ENCODE measurements at places on chromosomes 13 and 19.

- no peak for DNase-seq
Measured at GRCh38 chr13:67806796-67807195, 576.7 kb upstream of the PCDH9 start.

DNA sequence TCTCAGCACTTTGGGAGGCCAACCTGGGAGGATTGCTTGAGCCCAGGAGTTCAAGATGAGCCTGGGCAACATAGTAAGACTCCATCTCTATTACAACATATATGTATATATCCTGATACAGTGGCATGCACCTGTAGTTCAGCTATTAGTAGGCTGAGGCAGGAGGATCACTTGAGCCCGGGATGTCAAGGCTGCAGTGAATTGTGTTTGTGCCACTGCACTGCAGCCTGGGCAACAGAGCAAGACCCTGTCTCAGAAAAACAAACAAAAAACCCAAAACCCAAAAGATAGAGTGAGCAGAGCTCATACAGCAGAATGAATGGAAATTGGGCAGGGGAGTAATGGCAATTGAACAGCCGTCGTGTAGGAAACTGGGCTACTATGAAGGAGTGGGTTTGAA lies 17.3 kb upstream of the SHKBP1 start:
- DNase-seq, result no peak

GRCh38 chr19:17775991-17776803 lies 18.7 kb upstream of the B3GNT3 start:
- no peak for DNase-seq

GRCh38 chr19:11504502-11505031 lies 1.1 kb downstream of the ZNF653 start:
- DNase-seq, result no peak

DNA sequence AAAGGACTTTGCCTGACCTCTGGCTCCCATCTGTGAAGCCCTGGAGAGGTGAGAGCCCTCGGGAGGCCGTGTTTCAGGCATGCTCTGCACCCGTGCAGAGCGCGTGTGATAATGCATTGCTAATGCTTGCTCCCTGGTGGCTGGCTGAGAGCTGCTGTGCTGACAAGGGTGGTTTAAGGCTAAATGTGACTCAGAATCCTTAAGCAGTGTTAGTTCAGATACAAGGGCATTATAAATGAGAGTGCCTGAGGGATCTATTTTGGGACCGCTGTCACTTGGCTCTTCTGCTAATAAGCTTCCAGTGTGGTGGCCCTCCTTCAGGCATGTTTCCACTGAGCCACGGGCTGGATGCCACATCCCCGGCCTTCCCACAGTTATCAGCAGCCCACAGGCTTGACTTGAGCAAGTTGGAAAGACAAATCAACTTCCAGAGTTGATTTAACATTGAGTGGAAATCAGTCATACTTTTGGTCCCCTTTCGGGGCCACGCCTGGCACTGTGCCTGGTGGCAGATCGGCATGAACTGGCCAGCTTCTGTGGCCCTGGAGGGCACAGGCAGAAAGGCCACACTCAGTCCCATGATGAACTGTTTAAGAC lies 17.0 kb downstream of the ALOX5AP start:
- no peak for DNase-seq

DNA sequence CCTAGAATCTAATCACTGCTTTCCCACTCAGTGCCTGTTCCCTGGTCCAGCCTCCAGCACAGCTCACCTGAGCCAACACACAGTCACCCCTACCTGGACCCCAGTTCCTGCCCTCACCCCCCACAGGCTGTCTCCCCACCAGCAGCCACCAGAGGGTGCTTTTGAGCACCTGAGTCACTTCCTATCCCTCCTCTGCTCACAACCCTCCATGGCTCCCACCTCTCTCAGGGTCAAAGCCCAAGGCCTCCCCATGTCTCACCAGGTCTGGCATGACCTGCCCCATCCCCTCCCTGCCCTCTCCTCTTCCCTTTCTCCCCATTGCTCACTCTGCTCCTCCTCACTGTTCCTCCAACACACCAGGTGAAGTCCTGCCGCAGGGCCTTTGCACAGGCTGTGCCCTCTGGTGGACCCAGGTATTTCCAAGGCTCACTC lies 7.1 kb upstream of the DPP9 start:
- no peak for DNase-seq

- DNase-seq, result no peak
Measured at GRCh38 chr13:25585000-25585399, 213.2 kb downstream of the ATP8A2 start.

DNA sequence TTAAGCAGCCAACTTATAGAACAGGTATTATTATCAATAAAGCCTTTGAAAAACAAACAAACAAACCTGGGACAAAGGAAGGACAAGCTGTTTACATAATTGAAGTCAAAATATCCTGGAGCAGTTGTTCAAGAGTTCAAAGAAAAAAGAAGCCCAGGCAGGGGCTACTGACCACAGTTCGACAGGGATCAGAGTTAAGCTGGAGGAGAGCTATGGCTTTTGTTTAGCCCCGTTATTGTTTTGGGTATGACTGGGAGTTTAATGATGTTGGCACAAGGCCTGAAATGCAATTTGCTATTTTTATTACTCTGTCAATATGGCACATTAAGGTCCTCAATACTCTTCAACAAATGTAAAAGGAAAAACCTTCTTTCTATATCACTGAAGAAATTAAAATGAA lies 624.4 kb upstream of the KLHL1 start:
- no peak for DNase-seq

DNA sequence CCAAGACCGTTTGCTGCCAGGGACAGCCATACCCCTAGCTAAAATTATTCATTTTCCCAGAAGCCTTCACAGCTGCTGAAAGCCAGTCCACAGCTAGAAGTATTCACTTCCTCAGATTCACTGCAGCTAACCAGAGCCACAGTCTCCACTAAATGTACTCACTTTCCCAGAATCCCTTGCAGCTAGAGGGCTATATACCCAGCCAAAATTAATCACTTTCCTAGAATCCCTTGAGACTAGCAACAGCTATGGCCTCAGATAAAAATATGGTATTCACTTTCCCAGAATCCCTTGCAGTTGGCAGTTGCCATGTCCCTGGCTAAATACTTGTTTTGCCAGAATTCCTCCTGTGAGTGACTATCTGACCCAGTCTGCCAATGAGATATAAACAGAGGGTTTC lies 13.8 kb upstream of the MEIS3 start:
- DNase-seq, result no peak

GRCh38 chr19:1884291-1884718 lies 991 bp downstream of the ABHD17A start:
- no peak for DNase-seq

DNA sequence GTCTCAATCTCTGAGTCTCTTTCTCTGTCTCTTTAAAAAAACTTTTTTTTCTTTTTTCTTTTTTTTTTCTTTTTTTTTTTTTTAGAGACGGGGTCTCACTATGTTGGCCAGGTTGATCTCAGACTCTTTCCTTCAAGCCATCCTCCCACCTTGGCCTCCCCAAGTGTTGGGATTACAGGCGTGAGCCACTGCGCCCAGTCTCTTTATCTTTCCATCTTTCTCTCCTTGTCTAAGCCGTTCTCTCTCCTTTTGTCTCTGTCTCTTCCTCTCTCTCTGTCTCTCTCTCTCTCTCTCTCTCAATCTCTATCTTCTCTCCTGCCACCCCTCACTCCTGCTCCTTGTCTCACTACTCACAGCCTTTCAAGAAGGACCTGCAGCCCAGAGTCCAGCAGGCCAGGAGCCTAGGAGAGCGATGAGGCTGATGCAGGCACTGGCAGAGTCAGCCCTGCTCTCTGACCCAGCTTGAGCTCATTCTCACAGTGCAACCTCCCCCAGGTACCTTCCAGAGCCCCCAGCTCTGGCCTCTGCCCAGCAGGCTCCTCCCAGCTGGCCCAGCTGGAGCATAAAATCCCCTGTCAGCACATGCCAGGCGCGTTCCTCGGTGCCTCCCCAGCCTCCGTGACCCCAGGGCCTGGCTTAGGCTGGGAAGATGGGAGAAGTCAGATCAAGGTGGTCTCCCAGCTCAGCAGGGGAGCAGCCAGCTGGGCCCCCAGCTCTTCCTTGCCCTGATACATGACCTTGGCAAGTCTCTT lies at the start of gene NPHS1:
NPHS1 (minus strand) TSS at position 476 of the 752 bp plus-strand sequence. CDS start 667 bp downstream, outside the sequence.
- no peak for DNase-seq

- DNase-seq, result no peak
Measured at GRCh38 chr13:42114278-42114677, 65.8 kb downstream of the DGKH start.

- peak; percentile 85 for DNase-seq
Measured at GRCh38 chr19:11587302-11587974, 9.8 kb upstream of the ZNF627 start.

DNA sequence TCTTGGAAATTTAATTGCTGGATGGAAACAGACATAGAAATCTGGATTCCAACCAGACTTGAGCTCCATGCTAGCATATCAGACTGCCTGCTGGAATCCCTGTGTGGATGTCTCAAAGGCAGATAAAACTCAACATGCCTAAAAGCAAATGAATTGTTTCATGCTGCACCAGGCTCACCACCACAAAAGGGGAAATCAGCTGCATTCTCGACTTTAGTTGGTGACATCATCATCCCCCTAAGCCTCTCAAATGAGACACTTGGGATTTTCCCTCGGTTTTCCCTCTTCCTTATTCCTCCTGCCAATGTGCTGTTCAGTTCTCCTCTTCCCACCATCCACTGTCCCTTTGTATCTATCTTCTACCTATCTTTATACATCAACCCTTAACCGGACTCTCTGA lies 134.3 kb downstream of the ZDHHC20 start:
- DNase-seq, result no peak

DNA sequence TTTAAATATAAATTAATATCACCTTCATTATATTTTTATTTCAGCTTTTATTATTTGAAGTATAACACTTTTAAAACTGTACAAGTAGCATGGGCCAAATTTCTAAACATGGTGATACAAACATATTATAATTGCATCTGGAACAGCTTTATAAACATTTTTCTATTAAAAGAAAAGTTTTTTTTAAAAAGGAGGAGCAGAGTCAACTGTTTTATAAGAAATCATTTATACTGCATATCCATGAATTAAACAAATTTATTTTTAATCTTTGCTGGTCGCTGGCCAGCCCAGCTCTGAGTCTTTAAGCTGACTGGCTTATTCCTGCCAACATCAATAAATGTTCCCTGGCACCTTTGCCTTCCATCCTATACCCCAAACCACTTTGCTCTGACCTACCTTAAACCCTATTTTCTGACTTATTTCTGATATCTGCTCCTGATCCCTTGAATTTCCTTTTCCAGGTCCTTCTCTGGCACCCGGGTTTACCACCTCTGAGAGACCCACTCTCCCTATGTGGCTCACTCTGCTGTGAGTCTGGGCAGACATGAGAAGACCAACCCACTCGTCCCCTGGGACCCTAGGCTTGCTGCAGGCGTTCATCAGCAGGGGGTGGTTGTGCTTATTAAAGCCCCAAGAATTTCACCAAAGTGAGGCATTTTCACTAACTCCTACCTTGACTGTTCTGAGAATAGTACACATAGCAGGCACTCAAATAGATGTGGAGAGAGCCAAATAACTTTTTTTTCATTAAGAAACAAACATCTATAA lies 220.3 kb downstream of the KLF12 start:
- DNase-seq, result no peak

DNA sequence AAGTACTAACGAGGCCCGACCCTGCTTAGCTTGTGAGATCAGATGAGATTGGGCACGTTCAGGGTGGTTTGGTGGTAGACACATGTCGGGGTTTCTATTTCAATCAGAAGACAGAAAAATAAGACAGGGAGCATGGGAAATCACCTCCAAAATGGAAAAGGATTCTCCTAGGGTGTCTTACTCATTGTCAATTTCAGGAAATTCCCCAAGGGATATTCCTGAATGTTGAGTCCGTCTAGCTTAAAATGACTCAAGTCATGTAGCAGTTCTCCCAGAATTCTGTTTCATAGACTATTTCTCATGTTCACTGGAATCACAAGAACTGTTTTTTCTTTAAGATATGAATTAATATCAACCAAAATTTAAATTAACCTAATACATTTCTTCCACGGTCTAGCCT lies 380.1 kb downstream of the EFNB2 start:
- no peak for DNase-seq

- DNase-seq, result no peak
Measured at GRCh38 chr13:101942535-101943157, 459.2 kb downstream of the FGF14 start.

DNA sequence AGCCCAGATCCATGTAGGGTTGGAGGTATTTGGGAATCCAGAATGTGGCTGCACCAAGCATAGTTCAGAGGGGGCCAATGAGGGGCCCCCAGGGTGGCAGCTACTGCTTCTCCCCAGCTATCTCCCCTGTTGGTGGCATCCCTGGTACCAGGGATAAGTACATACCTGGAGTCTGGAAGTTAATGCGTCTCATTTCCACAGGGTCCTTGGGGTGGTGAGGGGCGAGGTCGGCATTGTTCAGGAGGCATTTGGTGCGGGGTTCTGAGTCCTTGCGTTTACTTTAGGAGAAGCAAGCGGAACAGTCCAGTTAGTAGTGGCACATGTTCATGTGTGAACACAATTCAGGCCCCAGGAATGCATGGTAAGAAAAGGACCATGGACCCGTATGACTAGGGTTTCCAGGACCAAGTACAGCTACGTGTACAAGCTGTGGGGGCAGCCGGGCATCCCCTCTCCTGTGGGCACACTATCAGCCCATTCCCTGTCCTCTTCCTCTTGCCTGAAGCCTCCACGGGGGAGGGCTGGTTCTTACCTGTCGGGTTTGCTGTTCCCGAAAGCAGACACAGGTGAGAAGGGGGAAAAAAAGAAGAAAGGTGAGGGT lies 122.3 kb downstream of the PTPRS start:
- no peak for DNase-seq

GRCh38 chr13:111392486-111392885 lies 72.0 kb downstream of the TEX29 start:
- DNase-seq, result no peak

GRCh38 chr13:30119476-30119875 lies 187.9 kb downstream of the KATNAL1 start:
- DNase-seq, result no peak

GRCh38 chr19:48342841-48343540 lies 17.6 kb downstream of the EMP3 start:
- DNase-seq, result no peak

DNA sequence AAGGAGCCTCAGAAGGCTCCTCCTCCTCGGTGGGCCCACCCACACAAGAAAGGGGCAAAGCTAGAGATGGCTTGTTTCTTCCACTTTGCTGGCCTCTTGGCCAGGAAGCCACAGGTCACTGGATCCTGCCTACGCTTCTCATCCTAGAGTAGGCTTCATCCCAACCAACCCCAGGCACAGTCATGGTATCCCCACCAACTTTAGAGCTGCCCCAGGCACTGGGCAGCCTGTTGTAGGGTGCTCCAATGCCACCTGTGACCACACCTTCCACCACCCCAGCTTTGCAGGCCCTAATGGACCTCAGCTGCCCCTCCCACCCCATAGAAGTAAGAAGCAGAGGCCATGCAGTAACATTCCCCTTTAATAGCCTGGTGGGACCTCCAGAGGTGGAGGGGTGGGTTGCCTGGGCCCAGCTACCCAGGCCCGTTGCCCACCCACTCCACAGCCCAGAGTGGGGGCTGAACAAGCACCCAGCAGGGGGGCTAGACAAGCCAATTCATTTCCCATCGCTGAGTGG lies 522 bp upstream of the CHMP2A start:
- no peak for DNase-seq
